ENCODE measurements at places on chromosomes 3 and 15.

DNA sequence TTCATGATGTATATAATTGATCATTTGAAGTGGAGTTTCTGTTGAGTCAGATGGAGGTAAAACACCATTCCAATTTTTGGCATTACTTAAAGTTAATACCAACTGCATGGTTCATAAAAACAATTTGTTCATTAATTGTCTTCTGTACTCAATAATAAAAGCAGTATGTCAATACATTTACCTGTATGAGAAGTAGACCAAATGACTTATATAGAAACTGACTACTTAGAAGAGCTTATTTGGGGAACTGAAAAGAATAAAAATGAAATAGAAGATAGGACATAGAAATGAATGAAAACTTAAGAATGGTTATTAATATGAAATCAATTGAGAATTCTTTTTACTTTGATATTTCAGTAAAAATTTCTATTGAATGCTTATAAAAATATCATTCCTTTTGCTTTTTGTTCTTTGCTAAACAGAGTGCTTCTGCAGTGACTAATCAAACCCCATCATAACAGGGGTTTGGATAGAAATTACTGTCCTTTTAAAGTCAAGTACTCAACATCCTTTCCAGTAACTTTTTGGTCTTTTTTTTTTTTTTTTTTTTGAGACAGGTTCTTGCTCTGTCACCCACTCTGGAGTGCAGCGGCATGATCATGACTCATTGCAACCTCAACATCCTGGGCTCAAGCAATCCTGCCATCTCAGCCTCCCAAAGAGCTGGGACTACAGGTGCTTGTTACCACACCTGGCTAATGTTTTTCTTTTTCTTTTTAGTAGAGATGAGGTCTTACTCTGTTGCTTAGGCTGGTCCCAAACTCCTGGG is 6.5 kb upstream of the CRYBG3 start:
- peak; percentile 61 for DNase-seq

- DNase-seq: no peak
Measured at GRCh38 chr15:77506311-77507142, 85.8 kb downstream of the HMG20A start.

- no peak for DNase-seq
Measured at GRCh38 chr3:64079369-64080150, 56.3 kb upstream of the PSMD6 start.

DNA sequence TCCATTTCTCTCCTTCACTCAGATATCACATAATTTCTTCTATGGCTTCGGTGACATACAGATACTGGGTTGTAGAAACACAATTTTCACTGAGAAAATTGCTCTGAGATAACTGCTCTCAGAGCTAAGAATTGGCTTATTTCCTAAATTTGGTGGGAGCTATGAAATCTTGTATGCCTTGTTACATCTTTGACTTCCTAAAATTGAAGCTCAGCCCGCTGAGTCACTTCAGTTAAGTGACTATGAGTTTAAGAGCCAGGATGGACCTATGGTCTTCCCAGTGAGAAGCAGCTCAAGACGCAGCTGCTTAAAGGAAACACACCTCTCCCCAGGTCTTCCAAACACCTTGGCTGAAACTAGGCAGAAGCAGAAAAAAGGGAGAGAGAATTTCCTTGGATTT is 56.4 kb downstream of the EFHB start:
- DNase-seq: no peak

DNA sequence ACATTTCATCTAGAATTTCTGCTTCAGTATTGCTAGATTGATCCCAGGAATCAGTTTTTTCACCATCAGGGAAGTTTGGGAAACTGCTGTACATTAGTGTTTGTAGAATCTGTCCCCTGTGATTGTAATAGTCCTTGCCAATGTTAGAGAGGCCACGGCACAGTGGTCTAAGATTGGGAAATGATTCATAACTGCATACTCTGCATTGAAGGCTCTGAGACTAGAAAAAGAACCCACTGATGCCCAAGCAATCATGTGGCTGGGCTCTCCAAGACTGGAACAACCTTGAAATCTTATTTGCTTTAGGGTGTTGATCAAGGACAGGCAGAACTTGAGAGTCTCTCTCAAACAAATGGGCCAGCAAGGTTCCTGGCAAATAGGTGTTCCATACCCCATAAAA is 245.6 kb upstream of the LRTM1 start:
- DNase-seq: no peak

GRCh38 chr3:44128057-44128775 is 113.5 kb upstream of the TOPAZ1 start:
- DNase-seq: no peak

DNA sequence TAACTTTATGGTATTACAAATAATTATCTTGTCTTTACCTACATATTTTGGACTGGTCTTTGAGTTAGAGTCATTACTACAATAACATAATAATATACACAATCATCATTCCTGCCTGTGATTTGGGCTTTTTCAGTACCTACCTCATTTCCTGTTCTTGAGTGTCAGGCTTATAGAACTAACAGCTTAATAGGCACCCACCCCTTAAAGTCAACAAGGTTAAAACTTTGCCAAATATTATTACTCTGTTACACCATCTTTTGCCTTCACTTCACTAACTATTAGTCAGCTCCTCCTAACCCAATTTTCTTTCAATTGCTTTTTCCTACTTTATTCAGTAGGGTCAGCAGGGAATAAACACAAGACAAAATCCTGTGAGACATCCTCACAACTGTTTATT is 488.7 kb upstream of the AGTR1 start:
- no peak for DNase-seq

GRCh38 chr3:63470745-63471144 is 181.7 kb upstream of the SNTN start:
- no peak for DNase-seq

- DNase-seq: no peak
Measured at GRCh38 chr15:65962187-65962586, 92.9 kb downstream of the RAB11A start.

- no peak for DNase-seq
Measured at GRCh38 chr3:41212088-41212487, 12.8 kb downstream of the CTNNB1 start.

- DNase-seq: no peak
Measured at GRCh38 chr3:141388823-141389621, 20.7 kb downstream of the ZBTB38 start.

DNA sequence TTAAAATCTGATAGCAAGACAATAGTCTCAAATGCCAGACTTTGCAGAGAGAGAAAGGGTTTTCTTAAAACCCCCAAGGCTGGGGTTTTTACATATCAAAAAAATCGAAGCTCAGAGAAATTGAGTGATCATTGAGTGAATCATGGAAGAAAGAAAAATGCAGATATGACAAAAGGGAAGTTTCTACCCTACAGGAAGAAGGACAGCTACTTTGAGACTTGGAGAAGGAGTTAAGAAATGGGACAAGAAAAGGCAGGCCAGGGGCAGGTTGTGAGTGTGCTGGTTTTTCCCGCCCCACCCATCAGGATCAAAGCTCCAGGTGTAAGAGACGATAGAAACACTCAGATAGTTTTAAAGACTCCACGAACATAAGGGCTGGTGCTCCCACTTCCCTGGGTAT is 18.6 kb downstream of the TMEM158 start:
- DNase-seq: no peak

- no peak for DNase-seq
Measured at GRCh38 chr15:91919014-91919534, 65.6 kb downstream of the SLCO3A1 start.

- DNase-seq: no peak
Measured at GRCh38 chr15:47517737-47518136, 199.6 kb upstream of the SEMA6D start.

DNA sequence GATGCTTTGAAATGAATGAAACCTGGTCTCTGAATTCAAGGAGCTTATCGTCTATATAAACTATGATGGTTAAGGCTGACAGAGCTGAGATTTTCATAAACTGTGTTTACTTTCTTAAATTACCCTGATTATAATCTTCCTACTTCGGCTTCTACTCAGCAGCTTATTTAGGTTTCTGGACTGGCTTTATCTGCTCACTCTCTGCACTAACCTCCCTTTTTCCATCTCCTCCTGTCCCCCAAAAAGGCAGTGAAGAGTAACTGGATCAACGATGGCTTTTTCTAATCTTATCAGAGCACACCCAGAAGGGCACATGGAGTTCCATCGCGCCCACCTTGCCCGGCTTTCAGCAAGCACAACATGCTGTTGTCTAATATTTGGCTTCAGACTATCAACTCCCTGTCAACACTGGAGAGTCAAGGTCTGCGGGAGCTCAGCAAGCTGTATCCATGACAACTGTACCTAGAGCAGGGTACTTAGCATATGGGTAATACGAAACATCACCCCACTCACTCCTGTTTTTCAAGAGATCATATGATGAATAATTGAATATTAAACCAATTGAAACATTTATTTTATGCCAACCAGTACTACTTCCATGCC is 417.3 kb downstream of the GABRB3 start:
- DNase-seq: no peak

- no peak for DNase-seq
Measured at GRCh38 chr15:39320886-39321285, 260.0 kb upstream of the THBS1 start.

GRCh38 chr3:148992027-148992634 is 791 bp downstream of the GYG1 start:
- DNase-seq: peak; percentile 22

- no peak for DNase-seq
Measured at GRCh38 chr3:128619146-128619890, 31.3 kb downstream of the RPN1 start.

DNA sequence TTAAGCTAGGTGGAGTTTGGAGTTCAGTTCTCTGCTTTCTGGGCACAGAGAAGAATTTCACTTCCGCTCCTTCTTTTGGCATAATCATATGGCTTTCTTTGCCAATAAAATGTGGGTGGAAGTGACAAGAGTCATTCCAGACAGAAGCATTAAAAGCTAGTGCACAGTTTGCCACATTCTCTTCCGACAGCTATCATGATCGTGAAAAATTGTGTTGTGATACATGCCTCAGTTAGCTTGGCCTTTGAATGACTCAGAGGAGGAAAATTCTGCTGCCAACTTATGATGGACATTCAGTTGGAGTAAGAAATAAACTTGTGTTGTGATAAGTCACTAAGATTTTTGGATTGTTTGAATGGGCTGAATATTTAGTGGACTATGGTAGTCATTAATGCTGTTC is 291.7 kb upstream of the SATB1 start:
- DNase-seq: no peak

DNA sequence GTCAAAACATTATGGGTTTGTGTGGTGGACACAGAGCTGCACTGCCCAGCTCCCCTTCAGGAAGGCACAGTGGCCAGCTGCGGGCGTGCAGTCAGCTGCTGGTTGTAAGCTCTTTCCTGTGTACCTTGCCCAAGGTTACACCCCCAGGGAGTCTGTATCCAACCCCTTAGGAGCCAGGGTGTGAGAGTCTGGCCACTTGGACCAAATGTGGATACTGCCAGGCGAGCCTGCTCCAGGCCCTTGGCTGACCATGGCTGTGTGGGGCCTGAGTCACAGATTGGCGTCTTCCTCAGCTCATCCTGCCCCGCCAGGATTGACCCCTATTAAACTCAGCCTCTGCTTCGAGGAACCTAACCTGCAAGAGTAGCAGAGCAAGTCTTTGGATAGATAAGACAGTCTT is 56.9 kb downstream of the ABHD5 start:
- no peak for DNase-seq

DNA sequence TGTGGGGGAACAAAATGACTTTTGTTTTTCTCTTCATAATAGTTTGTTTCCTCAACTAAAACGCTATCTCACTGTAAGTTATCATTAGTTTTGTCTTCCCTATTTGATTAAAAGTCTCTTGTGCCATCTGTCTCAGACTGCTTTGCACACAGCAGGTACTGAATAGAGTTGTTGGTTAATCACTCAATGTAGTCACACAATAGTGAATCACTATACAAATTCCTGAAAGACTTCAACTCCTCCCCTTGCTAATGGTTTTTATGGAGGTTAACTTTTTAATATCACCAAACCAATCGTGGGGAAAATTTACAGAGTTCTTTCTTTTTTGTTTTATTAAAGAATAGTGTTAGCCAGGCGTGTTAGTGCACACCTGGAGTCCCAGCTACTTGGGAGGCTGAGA is 2.6 kb upstream of the NGLY1 start:
- no peak for DNase-seq

DNA sequence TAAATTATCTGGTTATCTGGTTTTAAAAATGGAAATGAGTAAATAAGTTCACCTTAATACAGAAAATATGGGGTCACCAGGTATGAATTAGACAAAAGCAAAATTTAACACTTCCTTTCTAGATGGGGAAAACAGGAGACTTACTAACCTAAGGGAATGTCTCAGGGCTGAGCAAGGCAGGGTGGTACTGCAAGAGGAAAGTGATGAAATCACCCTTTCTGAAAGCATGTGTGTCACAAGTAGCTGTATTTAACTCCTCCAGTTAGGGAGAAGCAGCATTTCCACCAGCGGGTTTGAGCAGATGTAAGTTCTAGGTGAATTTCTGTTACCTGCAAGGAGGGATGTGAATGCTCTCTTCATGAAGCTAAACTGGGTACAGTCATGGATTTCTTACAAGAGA is 629.1 kb downstream of the MECOM start:
- DNase-seq: no peak

GRCh38 chr3:195897853-195898415 is 10.4 kb downstream of the TNK2 start:
- no peak for DNase-seq

DNA sequence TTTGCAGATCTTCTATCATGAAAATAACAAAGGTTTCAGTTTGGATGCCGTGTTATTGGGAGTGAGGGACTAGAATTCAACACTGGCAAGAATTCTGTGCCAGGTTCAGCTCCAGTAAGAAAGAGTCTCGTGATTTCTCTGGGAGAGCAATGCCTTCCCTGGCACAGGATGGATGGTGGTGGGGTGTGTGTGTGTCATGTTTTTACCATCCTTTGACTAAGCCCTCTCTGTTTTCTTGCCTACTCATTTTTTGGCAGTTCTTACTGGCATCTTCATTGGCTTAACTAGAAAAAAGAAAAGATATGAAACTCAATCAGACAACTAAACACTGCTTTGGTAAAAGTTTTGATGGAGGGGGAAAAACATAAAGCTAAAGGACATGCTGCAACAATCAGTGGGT is 86.6 kb downstream of the FMN1 start:
- no peak for DNase-seq

DNA sequence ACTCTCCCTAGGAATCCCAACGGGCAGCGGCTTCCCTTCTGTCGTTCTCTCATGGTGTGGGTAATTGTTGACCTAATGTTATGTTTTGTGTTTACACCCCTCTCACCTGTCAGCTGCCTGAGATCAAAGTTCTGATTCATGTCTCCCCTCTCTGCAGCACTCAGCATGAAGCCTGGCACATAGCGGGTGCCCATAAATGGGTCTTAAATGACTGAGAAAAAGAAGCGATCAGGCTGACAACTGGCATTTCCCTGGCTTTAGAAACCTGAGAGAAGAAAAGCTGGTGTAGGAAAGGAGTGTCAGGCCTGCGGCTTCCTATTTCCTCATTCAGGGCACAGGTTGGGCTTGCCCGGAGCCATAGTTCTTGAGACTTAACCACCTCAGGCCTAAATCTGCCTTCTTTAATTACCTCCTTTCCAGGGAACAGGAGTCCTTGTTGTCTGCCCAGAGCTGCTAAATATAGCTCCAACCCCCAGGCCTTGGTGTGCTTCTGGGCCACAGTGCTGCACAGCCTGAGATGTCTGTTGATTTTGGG is 31.8 kb downstream of the LPP start:
- no peak for DNase-seq

Measured in stimulated activated CD4-positive, alpha-beta T cell treated with anti-CD3 and anti-CD28 coated beads, Interleukin-4, amount 100 ng/mL, for 4 hours (primary cell).